Left renal cortex interstitium (tissue), 4 donors: ENCODE measurements at places on chromosomes 13 and 19.

GRCh38 chr13:28067491-28067890 lies 32.9 kb downstream of the FLT3 start:
- no peak for DNase-seq

DNA sequence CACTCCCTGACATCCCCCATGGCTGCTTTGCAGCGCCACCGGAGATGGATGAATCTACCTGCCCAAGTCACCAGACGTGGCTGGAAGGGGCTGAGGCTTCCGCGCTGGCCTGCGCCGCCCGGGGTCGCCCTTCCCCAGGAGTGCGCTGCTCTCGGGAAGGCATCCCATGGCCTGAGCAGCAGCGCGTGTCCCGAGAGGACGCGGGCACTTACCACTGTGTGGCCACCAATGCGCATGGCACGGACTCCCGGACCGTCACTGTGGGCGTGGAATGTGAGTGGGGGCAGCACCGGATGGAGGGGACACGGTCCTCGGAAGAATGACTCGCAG lies 4.6 kb downstream of the ICAM5 start:
- no peak for DNase-seq

DNA sequence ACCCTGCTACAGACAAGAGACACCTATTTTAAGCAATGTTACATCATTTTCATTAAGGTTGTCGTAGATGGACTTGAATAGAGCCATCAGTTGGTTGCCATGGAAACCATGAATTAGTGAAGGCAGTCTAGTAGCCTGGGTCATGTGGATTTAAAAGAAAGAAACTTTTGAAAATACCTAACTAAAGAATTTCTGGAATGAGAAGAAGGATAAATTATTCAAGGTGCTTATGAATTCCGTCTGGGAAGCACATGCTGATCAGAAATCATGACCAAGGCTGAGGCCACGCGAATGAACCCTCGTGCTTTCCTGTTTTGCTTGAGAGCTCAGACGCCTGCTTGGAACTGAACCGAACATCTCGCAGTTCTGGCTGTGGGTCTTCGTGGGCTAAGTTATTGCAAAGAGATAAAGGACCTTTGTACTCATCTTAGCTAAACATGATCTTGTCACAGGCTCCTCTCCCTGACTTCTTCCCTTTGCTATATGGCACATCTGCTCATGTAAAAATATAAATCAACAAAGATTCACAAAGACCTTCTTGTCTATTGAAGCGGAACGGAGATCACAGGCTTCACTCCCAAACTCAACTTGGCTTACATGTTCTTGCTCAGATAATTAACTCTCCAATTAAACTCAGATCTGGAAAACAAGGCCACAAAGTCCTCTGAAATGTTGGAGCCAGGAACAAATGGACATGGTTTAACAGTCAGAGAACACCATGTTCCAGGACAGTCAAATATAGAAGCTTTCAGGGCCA lies 140.2 kb downstream of the NUFIP1 start:
- DNase-seq, result no peak

DNA sequence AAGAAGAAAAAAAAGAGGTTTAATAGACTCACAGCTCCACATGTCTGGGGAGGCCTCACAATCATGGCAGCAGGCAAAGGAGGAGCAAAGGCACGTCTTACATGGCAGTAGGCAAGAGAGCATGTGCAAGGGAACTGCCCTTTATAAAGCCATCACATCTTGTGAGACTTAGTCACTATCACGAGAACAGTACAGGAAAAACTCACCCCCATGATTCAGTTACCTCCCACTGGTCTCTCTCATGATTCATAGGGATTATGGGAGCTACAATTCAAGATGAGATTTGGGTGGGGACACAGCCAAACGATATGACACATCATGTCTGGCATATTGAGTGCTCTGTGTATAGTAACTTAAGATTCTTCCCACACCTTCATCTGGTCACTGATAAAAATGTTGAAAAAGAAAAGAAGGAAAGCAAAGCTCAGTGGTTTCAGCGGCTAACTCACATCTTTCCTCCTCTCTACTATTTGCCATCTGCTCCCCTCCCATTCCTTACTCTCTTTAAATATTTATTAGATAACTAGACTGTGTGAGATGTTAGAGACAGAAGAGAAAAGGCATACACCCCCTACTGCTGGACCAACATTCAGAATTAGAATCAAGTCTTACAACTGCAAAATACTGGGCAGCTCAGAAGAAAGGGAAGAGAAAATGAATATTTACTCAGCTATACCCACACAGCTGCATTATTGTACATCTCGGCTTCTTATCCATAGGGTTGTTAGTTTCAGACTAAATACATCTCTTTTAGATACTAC lies 60.1 kb upstream of the AKAP11 start:
- no peak for DNase-seq
